ENCODE measurements at places on chromosomes 1 and 21. TPM values are rescaled to one million over a fixed set of nuclear protein-coding genes. Genes with fewer than 3 reads are reported as not detected.

RGS8 gene
- not detected for total RNA-seq

RGS4 gene
- total RNA-seq: not detected

SPRR5 gene
- total RNA-seq: not detected

NECTIN4 gene
- 0.18 TPM for total RNA-seq

OR6K3 gene
- not detected for total RNA-seq

PADI4 gene
- total RNA-seq: 0.25 TPM

WLS gene
- total RNA-seq: not detected

FCRL1 gene
- total RNA-seq: 0.09 TPM

FMN2 gene
- not detected for total RNA-seq

GJC2 gene
- 0.75 TPM for total RNA-seq

HUNK gene
- not detected for total RNA-seq

ZNF648 gene
- not detected for total RNA-seq

MAN1C1 gene
- total RNA-seq: 12.1 TPM

PLD5 gene
- not detected for total RNA-seq

SLC2A5 gene
- 0.05 TPM for total RNA-seq

ADAM30 gene
- not detected for total RNA-seq

AGT gene
- total RNA-seq: not detected

OPTC gene
- not detected for total RNA-seq

CD55 gene
- 91.3 TPM for total RNA-seq

CELA3A gene
- not detected for total RNA-seq

KRTAP19-1 gene
- total RNA-seq: not detected

CD48 gene
- total RNA-seq: 204 TPM

SERTAD4 gene
- not detected for total RNA-seq

OLFML3 gene
- 0.14 TPM for total RNA-seq

CAPN9 gene
- total RNA-seq: not detected

FABP3 gene
- total RNA-seq: not detected

C1orf167 gene
- not detected for total RNA-seq

BTF3L4 gene
- total RNA-seq: 39.4 TPM

PRDM15 gene
- total RNA-seq: 11.8 TPM

ATP1A2 gene
- not detected for total RNA-seq

TCHHL1 gene
- total RNA-seq: not detected

SYCP1 gene
- not detected for total RNA-seq

GPR52 gene
- 3.4 TPM for total RNA-seq

AQP10 gene
- not detected for total RNA-seq

SIPA1L2 gene
- 0.23 TPM for total RNA-seq

UTS2 gene
- total RNA-seq: not detected

UBXN10 gene
- total RNA-seq: 0.45 TPM

TNFAIP8L2 gene
- total RNA-seq: 27.7 TPM

HCRTR1 gene
- total RNA-seq: not detected

PRKCZ gene
- 3.5 TPM for total RNA-seq

CIART gene
- total RNA-seq: 1.3 TPM
